Hematopoietic multipotent progenitor cell treated with erythropoietin and hydrocortisone succinate and interleukin-3 and kit ligand, for 8 days (in vitro differentiated cells): ENCODE measurements at places on chromosomes 13 and 19.

- DNase-seq, result no peak
Observed at GRCh38 chr19:55247621-55248099, 11.2 kb downstream of the PPP6R1 start.

DNA sequence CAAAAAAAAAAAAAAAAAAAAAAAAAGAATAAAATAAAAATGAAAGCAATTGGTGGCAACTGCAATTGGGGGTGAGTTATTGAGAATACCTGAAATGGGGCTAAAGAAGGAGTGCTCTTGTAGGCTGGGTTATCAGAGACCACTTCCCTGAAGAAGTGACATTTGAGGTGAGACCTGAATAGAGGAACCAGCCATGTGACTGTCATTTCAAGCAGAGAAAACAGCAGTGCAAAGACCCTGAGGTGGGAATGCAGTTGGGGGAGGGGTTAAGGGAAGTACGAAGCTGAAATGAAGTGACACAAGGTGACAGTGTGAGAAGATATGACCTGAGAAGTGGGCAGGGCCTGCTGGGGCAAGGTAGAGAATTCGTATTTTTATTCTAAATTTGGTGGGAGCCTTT is 4.3 kb upstream of the PALM3 start:
- no peak for DNase-seq

DNA sequence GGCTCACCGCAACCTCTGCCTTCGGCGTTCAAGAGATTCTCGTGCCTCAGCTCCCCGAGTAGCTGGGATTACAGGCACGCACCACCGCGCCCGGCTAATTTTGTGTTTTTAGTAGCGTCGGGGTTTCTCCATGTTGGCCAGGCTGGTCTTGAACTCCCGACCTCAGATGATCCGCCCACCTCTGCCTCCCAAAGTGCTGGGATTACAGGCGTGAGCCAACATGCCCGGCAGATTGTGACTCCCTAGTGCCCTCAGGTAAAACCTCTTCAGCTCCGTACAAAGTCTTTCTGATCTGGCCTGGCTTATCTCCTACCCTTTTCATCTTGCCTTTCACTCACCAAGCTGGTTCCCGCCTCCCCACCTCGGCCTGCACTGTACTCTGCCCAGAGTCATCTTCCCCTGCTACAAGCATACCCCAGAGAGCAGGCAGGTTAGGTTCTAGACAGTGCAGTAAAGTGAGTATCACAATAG is 15.0 kb downstream of the BICRA start:
- no peak for DNase-seq

DNA sequence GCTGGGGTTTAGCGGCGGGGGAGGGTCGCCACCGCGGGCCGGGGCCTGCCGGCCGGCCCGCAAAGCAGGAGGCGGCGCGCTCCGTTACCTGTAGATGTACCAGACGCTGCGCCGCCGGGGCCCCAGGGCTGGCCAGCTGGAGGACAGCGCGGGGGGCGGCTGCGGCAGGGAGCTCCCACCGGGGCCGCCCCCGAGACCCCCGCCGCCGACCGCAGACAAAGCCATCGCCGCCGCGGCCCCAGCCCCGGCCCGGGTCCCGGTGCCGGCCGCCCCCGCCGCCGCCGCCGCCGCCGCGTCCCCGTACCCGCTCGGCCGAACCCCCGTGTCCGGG is 24.8 kb downstream of the SHANK1 start:
- no peak for DNase-seq

DNA sequence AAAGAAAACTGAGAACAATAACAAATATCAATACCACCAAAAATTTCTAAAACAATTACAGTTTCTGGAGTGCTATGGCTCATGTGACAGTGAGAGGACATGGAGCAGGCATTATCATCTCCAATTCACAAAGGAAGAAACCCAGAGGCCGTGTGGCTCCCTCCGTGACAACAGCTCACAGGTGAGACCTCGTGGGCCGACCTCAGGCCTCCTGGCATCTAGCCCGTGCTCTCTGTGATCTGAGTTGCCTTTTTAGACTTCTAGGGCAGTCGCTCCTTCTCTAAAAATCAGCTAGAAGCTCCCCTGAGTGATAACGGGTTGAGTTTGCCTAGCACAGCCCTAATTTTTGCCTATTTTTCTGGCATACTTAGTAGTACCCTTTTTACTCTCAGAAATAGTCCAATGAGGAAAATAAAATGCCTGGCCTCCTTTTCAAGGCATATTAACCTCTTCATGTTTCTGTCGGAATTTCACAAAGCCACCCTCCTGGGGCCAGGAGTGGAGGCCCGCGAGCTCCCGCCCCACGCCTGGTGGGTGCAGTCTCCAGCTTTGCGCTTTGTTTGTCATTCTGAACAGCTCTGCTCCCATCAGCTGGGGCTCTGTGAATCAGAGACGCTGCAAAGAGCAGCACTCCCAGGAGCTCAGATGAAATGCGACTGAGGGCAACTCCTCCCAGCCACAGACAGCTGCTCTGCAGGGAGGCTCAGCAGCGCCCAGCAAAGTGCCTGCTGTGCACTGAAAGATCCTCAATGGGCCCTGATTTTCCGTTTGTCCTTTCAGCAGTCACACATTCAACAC is 292.5 kb downstream of the UQCRFS1 start:
- DNase-seq, result no peak

GRCh38 chr13:94542917-94543316 is 53.0 kb downstream of the TGDS start:
- peak; percentile 31 for DNase-seq

DNA sequence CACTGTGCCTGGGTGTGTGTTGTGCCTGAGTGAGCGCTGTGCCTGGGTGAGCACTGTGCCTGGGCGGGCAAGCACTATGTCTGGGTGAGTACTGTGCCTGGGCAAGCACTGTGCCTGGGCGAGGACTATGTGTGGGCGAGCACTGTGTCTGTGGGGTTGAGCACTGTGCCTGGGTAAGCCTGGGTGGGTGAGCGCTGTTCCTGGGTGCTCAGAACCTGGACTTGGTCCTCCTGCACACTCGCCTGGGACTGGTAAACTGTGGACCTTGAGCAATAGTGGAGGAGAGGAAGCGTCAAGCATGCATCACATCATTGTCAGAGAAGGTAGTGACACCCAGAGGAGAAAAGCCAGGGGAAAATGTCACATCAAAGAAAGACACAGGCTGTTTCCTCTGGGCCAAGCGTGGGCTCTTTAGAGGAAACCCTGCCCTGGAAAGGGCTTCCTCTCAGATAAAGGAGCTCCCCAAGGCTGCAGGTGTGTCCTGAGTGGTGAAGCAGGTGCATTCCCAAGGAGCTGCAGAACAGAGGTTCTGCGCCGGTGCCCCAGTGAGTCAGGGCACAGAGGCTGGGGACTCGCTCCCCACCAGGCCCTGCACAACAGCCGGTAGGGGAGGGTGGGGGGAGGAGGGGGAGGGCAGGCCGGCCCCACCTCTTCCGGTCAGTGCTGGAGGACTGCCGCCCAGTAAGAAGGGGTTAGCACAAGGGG is 141.2 kb downstream of the TEX29 start:
- DNase-seq, result no peak

GRCh38 chr13:44273991-44274770 is 99.4 kb upstream of the SERP2 start:
- peak; percentile 69 for DNase-seq

DNA sequence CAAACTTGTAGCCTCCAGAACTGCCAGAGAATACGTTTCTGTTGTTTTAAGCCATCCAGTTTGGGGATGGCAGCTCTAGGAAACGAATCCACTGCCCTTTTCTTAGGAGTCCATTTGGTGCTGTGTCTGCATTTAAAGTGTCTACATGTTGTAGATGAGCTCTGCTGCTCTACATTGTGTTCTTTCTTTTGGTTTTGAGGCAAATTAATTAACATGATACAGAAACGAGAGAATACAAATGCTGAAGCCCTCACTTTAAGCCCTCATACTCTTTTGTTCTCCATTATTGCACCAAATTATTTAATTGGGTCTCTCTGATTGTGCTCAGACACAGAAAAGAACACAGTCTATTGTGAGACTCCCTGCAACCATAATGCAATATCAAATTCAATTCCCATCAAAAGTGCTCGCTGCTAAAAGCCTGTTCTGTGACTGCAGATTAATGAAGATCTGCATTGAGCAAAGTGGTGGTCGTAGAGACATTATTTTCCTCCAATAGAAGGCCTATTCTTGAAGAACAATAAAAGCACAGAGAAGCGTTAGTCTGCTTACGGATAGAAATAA is 166.3 kb upstream of the SOX21 start:
- no peak for DNase-seq

DNA sequence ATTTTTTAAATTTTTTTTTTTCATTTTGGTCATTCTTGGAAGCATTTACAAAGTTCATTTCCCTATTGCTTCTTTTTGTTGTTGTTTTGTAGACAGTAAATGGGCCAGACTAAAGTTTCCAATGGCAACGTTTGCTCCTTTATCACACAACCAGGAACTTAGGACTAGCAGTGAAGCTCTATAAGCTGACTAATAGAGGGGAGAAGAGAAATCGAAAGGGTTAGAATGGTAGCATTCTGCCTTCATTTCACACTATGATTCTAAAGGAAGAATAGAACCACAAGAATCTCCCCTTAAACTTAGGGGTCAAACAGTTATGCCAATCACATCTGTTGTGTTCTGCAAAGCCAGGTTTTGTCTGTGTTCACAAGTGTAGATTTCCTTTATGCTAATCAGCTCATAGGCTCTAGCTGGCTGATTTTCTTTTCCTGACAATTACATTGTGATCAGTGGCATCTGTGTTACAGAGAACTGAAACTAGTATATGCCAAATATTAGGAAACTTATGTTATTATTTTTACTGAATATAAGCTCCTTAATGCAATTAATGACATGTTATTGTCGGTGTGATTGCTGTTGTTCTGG is 467.3 kb downstream of the DACH1 start:
- DNase-seq, result no peak

GRCh38 chr19:44856421-44857083 is 10.5 kb downstream of the NECTIN2 start:
- peak; percentile 12 for DNase-seq

DNA sequence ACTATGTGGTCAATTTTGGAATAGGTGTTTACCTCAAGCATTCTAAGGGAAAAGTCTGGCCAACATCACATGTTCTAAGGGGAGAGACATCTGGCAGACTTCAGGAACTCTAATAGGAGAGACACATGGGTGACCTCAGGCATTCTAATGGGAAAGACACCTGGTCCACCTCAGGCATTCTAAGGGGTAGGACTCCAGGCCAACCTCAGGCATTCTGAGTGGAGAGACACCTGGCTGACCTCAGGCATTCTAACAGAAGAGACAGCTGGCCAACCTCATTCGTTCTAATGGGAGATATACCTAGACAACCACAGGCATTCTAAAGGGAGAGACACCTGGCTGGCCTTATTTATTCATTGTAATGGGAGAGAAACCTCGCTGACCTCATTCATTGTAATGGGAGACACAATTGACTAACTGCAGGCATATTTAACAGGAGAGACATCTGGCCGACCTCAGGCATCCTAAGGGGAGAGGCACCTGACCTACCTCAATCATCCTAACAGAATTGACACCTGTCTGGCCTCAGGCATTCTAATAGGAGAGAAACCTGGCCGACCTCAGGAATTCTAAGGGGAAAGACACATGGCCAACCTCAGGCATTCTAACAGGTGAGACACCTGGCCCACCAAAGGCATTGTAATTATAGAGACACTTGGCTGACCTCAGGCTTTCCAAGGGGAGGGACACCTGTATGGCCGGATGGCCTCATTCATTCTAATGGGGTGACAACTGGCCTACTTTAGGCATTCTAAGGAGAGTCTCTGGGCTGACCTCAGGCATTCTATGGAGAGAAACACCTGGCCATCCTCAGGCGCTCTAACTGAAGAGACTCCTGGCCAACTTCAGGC is 1346.8 kb downstream of the UQCRFS1 start:
- DNase-seq, result no peak

GRCh38 chr13:76438050-76438449 is 448.2 kb downstream of the KCTD12 start:
- DNase-seq, result no peak
